ENCODE measurements at places on chromosomes 1 and 21.

GRCh38 chr1:36883315-36883949 is 150.9 kb downstream of the GRIK3 start:
- no peak for DNase-seq

DNA sequence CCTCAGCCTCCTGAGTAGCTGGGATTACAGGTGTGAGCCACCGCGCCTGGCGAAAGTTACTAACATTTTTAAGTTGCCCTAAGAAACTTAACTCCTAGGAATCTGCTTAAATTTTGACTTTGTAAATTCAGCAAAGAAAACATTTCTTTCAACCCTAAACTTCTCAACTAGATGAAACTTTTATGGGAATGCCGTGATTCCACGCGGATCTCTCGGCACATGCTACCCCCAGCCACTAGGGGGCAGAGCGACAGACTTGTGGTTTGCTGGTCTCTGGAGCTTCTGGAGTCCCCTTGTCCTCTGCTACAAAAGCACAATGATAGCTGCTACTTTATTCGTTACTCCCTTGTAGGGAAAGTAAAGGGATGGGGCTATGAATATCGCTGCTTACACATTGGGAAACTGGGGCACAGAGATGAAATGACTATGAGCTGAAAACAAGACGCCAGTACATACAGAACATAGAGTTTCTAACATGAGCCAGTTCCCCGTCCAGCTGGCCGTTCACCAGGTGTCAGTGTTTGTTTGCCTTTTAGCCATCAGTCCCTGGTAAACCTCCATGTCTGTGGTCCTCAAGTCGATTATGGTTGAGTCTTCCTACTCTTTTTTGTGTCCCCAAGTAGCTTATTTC is 114.7 kb downstream of the PBX1 start:
- no peak for DNase-seq

- DNase-seq = no peak
These were observed 70.2 kb downstream of the BACH1 start for GRCh38 chr21:29368906-29369305.

DNA sequence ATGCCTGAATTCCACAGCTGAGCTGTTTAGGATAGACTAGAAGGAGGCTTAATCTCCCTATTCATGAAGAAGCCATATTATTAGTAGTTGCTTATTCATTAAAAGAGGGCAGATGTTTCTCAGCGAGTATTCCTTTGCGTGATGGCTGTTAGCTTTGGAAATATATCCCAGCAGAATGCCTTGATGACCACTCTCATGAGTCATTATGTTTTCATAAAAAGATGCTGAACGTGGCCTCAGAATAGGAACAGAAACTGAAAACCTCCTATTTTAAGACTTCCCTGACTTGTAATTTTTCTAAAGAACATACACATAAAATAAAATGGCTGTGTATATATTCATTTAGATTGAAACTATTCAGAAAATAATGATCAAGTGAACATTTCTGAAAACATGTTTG is 9.6 kb upstream of the PLA2G4A start:
- DNase-seq = no peak

DNA sequence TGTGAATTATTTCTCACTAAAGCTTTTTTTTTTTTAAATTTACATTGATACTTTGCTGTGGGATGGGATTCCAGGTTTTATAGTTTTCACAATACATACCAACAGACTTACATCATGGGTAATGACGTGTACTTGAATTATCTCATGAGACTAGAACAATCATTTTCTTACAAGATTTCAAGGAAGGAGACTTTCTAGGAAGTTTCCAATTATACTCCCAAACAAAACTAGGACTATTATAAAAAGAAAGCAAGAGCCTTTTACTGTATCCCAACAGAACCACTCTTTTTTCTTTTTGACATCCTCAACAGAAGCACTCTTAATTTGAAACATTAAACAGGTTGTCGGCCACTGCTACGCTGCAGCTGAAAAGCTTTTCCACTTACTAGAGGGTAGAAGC is 48.7 kb downstream of the TESK2 start:
- no peak for DNase-seq

DNA sequence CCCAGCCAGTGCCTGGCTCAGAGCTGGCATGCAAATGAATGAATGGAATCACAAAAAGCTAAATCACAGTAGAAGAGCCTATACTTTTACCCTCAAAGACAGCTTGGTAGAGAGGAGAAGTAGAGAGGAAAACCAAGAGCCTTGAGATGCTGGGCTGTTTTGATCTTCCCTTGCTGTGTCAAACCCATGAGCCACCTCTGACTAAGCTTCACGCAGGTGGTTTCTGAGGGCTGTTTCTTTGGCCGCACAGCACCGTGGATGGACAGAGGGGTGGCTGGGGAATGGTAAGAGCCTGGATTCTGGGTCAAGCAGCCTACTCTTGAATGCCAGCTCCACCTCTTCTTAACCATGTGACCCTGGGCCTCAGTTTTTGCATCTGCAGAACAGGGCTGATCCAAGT is 18.6 kb downstream of the ABCG1 start:
- no peak for DNase-seq
